ENCODE measurements at places on chromosomes 7 and 10.

DNA sequence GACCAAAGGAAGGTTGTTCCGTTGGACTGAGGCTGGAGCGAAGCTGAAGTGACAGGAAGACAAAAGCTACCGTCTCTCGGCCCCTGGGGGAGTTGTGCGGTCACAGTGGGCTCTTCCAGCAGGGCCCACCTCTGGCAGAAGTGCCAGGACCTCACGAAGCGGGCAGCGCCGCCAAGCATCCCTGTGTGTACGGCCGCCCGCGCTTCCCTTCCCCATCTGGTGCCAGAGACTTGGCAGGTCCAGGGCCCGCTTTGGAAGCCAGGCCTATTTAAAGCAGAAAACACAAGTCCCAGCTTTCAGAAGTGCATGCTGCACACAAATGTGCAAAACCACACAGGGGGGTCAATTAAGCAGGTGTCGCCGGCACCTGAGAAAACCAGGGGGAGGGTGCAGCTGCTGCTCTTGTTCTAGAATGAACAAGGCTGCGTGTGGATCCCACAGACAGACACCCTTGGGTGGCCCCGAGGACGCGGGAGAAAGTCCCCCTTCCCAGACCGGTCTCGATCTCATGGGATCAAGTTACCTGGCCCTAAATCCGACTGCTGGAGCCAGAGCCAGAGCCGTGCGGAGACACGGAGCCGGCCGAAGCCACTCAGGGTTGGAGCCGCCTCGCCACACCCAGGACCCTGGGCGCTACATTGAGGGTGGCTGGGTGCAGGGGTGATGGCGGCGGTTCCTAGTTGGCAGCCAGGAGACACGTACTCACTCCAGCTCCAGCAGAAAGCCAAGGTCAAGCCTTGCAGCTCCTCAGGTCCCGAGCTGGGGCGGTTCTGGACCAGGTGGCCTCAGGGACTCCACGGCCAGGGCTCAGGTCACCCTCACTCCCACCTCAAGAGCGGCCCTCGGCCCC is 51.8 kb upstream of the PPP2R2D start:
- DNase-seq, result no peak

GRCh38 chr7:44911911-44912310 is 26.6 kb upstream of the PURB start:
- no peak for DNase-seq

DNA sequence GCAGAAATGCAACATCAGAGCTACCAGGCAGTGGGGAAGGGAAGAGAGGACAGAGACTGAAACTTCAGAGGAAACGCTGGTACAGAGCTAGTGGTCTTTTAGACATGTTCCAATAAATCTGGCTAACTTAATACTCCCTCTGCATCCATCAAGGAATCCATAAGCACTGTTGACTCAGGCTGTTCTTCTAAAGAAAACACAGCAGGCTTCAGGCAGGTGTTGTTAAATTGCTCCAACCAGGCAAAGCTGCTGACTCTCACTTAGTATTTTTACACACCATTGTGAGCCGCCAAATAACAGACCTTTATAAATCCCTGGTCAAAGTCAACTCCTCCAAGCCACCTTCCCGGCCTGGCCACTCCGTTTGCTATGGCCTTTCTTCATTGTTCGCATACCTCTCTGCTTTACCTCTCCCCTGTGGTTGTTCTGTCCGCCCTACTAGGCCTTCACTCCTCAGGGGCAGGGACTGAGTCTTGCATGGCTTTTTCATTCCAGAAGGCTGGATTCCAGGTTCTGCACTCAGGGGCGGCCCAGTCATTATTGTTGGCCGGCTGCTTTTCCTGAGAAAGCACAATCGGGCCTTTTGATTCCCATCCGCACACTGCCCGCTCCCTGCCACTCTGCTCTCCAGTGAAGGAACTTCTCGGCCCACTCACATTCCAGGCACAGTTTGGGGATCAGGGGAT is 18.4 kb downstream of the CREB3L2 start:
- no peak for DNase-seq

DNA sequence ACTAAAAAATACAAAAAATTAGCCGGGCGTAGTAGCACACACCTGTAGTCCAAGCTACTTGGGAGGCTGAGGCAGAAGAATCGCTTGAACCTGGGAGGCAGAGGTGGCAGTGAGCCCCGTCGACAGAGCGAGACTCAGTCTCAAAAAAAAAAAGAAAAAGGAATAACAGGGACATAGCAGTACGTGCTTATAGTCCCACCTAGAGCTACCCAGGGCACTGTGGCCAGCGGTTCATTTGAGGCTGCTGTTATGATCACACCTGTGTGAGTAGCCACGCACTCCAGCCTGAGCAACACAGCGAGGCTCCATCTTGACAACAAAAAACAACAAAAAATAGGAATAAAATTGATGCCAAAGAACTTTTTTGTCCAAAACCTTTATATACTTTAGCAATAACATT is 17.1 kb downstream of the WAPL start:
- no peak for DNase-seq

DNA sequence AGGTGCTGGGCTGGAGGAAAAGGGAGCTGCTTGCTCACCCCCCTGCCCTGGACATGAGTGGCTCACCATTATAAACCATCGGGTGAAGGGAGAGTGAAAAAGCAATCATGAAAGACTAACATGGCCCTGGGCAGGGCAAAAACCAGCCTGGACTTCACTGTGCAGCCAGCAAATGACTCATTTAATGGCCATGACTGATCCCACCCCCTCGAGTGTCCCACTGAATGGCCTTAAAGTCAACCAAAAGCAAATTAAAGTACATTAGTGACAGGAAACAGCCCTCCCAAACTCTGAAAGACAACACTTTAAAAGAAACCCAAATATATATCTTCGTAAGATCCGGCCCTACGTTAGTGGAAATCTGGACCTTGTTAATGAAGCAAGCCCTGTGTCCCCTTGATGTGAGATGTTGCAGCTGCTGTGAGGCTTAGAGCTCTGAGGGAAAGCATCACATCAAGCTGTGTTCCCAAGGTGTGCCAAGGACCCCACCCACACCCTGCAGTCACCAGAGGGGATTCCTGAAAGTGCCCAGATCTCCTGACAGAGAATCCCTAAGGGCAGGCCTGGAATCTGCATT is 31.2 kb downstream of the ADCYAP1R1 start:
- no peak for DNase-seq

DNA sequence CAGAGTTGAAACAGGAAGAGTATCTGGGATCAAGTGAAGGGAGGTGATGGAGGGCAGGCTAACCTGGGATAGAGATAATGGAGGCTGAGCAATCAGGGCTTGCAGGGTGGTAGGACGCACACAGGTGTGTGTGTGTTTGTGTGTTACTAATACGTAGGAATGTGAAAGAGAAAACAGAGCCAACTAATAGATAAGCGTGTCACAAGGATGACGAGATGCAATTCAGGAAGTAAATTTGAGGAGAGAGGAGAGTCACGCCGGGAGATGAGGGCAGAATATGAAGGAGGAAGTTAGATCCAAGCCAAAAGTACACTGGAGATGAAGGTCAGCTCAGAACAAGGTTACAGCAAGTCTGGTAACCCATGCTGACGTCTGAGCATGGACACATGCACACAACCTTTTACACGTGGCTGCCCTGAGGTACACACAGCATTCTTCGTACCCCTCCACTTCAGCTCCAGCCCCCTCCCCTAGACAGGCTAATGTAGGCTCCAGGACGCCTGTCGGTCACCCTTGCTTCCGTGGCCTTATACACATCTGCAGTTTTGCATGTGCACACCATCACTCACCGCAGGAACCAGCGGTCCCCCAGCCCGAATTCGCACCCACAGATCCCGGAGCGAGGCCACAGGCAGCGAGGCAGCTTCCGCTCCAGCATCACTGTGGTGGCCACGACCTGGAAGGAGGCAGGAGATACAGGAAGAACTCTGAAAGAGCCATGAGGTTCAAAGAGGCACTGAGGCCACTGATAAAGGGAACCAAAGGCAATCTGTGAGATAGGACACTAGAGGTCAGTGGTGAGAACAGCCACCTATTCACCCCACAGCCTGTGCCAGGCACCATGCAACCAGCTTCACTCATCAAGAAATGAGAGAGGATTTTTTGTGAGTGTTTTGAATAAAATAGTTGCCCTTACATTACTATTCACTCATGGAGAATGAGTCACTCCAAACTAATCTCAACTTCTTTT is 23.7 kb upstream of the TRPV6 start:
- peak; percentile 70 for DNase-seq

DNA sequence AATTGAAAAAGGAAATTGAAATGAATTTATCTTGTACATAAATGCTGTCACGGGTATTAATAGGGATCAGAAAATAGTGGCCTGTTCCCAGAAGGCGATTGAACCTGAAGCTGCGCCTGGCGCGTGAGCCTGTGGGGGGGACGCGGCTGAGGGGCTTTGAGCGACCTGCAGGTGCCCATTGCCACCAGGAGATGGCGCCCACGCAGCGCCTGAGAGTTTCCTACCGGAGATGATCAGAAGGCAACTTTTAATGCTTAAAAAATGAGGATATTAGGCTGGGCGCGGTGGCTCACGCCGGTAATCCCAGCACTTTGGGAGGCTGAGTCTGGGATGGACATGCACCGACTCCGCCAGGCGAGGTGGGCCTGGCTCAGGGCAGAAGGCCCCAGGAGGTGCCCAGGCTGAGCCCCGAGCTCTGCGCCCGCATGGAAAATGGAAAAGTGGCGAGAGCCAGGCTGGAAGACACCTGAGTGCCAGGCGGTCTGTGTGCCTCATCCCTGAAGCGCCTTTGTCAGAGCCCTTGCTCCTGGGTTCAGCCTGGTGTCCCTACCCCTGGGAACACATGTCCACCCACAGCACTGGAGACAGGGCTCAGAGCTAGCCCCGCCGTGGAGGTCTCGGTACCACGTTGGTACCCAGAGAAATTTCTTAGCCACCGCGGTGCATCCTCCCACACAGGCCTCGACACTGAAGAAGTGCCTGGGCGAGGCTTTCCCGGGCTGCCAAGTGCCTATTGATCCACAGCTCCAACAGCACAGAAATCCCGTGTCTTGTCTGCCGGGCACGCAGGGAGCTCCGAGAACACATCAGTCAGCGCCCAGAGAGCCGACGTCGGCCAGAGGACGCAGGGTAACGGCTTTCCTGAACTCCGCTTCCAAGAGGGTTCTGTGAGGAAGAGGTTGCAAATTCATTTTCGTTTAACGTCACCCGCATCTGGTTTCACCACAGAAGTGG is 117.4 kb downstream of the INPP5A start:
- DNase-seq, result peak; percentile 98

- peak; percentile 84 for DNase-seq
Observed at GRCh38 chr10:99913831-99914235, 95.9 kb downstream of the DNMBP start.

GRCh38 chr10:19325581-19325980 is 277.0 kb downstream of the MALRD1 start:
- no peak for DNase-seq

- no peak for DNase-seq
Observed at GRCh38 chr10:128814024-128814423, 653.0 kb upstream of the MGMT start.

DNA sequence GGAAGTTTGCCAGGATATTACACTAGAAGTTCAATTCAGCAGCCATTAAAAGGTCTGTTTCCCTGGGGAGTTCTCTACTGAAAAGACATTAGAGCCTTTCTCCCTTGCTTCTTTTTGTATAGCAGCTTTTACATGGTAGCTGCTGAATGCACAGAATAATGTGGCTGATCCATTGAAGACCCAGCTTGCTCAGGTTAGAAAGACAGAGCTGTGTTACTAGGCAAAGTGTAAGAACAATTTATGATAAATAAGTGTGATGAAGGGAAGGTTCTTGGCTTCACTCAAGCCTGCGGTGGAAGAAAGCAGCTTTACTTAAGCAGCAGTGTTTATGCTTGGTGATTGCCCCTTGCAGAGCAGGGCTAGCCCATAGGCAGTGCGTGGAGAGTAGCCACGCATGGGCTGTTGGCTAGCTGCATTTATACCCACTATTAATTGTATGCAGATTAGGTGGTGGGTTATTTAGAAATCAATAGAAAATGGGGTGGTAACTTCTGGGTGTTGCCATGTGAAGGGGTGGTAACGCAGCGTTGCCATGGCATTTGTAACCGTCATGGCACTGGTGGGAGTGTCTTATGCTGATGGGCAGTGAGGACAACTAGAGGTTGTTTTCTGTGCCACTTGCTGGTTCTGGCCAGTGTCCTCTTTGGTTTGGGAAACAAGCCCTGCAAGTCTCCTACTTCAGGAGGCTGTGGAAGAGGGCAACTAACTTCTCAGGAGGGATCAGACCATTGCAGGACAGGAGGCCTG is 942.9 kb downstream of the NRG3 start:
- no peak for DNase-seq

- no peak for DNase-seq
Observed at GRCh38 chr10:88598055-88598454, 11.5 kb downstream of the LIPJ start.

GRCh38 chr7:44796034-44796503 is 412 bp upstream of the PPIA start:
- no peak for DNase-seq

- DNase-seq, result no peak
Observed at GRCh38 chr7:69620063-69620462, 21.8 kb downstream of the AUTS2 start.

DNA sequence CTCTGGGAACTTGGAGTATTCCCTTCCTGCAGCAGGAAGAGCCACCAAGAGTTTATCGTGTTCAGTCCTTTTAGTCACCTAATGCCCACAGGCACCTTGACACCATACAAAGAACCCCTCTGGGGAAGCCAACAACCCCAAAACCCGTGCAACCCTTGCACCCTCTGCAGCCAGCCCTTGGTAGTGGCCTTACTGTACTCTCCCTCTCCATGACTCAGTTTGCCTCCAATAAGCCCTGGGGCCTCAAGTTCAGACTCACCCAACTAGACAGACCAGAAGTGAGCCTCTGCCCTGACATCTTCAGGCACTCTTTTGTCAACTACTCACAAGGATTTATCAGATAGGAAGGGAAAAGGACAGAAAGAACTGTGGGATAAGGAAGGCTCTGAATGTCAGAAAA is 30.9 kb downstream of the KCNMA1 start:
- peak; percentile 43 for DNase-seq

All from H7 (cell line).